Neural crest cell (in vitro differentiated cells): ENCODE measurements at places on chromosomes 2 and 18. TPM values are rescaled to one million over a fixed set of nuclear protein-coding genes. Genes with fewer than 3 reads are reported as not detected.

The OR6B2 gene
- total RNA-seq: not detected in 2 replicates

The CHAC2 gene
- 7.8 and 7.9 TPM in 2 replicates for total RNA-seq

The NLRC4 gene
- not detected in 2 replicates for total RNA-seq

The SP9 gene
- 1.9 TPM in 2 replicates for total RNA-seq

The PARD6G gene
- 28.0 and 28.3 TPM in 2 replicates for total RNA-seq

The POMC gene
- 0.39 and 0.54 TPM in 2 replicates for total RNA-seq

The PLEKHB2 gene
- 44.6 and 44.9 TPM in 2 replicates for total RNA-seq

The KRTCAP3 gene
- 5.5 and 6.9 TPM in 2 replicates for total RNA-seq

The RNF181 gene
- 67.9 and 75.8 TPM in 2 replicates for total RNA-seq

The REG1A gene
- not detected in 2 replicates for total RNA-seq

The CTLA4 gene
- total RNA-seq: 0.65 and 1.3 TPM in 2 replicates

The PRADC1 gene
- 11.4 and 11.7 TPM in 2 replicates for total RNA-seq

The SERPINB10 gene
- not detected in 2 replicates for total RNA-seq

The LYPD1 gene
- total RNA-seq: 15.1 and 17.4 TPM in 2 replicates

The ZNF521 gene
- 86.1 and 87.9 TPM in 2 replicates for total RNA-seq

The NEU4 gene
- 0.14 and 0.25 TPM in 2 replicates for total RNA-seq

The IL36G gene
- total RNA-seq: not detected in 2 replicates

The COPS7B gene
- 62.9 and 64.1 TPM in 2 replicates for total RNA-seq

The NFU1 gene
- 41.8 and 42.7 TPM in 2 replicates for total RNA-seq

The ZC3H6 gene
- total RNA-seq: 7.3 and 7.9 TPM in 2 replicates

The EHBP1 gene
- total RNA-seq: 42.3 and 48.8 TPM in 2 replicates

The AKAIN1 gene
- not detected in 2 replicates for total RNA-seq

The GCG gene
- 0.27 TPM in 1 of 2 replicates, not detected in the other for total RNA-seq

The GALNT5 gene
- 0.12 and 0.20 TPM in 2 replicates for total RNA-seq

The SULT1C4 gene
- 7.7 and 8.0 TPM in 2 replicates for total RNA-seq

The UGT1A6 gene
- total RNA-seq: not detected in 2 replicates

The INPP5D gene
- total RNA-seq: 0.28 and 0.30 TPM in 2 replicates

The ESPNL gene
- 0.16 and 0.40 TPM in 2 replicates for total RNA-seq

The CHST9 gene
- 0.49 and 0.64 TPM in 2 replicates for total RNA-seq

The MPV17 gene
- total RNA-seq: 84.5 and 90.7 TPM in 2 replicates

The CCDC74A gene
- 24.0 and 25.5 TPM in 2 replicates for total RNA-seq

The G6PC2 gene
- total RNA-seq: not detected in 2 replicates

The PXDN gene
- 217 and 218 TPM in 2 replicates for total RNA-seq

The ALK gene
- total RNA-seq: 2.0 and 2.1 TPM in 2 replicates

The SULT1C2 gene
- total RNA-seq: 0.19 TPM in 1 of 2 replicates, not detected in the other

The NCKAP5 gene
- 22.8 and 27.9 TPM in 2 replicates for total RNA-seq

The RNF103 gene
- total RNA-seq: 13.5 and 13.8 TPM in 2 replicates

The GPR17 gene
- total RNA-seq: 6.4 and 7.7 TPM in 2 replicates

The STPG4 gene
- total RNA-seq: 0.26 and 0.34 TPM in 2 replicates

The GYPC gene
- total RNA-seq: 84.4 and 89.4 TPM in 2 replicates
